ENCODE measurements at places on chromosomes 13 and 19.
A peak's percentile ranks its signal among the peaks of the same experiment; 100 is the strongest.

DNA sequence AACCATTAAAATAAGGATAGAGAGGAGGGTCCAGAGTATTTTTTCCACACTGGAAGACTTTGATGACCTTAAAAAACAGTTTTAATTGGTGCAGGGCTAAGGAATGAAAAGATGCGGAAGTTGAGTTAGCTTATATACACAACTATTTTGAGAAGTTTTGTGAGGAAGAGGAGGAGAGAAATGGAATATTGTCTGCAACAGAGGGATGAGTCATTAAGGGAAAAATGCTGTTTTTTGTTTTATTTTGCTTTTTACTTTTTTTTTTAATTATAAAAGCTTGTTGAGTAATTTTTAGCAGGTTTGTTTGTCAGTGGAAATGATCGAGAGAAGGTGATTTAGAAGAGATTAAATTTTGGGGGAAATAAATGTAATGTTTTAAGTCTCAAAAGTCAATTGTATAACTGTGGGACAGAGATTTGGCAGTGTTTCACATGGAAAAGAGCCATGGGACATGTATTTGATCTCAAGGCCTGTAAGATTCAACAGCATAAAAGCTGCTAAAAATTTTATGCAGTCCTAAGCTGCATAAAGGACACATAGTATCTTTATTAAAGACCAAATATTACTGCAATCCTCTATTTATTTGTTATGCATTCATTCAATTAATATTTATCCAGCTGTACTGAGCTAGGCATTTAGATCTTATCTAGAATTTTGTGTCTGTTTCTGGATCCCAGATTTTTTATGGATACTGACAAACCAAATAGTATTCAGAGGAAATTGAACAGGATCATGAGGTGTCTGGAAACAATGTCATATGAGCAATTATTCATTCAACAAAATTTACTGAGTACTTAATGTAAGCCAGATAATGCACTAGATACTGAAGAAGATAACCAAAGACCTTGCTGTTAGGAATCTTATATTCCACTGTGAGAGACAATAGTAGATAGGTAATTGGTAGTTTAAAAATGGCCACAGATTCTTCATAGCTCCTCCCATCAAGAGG, 72.7 kb downstream of the DNAJC15 start:
- DNase-seq = no peak

- DNase-seq = no peak
Measured at GRCh38 chr13:90552702-90553101, 794.8 kb upstream of the MIR17HG start.

DNA sequence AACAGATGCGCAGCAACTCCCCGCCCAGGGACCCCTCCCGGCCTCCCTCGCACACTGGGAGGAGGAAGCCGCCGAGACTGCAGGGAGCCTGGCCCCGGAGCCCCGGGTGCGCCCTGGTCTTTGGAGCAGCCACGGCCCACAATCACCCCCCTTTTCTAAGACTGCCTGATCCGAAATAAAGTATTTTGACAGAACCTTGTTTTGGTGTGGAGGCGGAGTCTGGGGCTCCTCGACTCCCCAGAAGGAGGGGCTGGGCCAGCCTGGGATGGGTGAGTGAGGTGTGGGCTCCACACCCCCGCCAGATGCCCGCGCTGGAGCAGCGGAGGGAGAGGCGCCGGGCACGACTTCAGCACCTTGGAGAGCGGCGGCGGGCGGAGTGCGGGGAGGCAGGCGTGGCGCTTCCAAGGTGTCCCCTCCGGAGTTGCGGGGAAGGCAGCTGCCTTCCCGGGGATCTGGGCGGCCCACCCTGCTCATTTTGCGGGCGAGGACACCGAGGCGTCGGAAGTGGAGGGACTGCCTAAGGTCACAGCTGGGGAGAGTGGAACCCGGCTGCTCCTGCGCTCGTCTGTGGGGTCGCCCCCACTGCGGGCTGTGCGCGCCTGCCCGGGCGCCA, 9.4 kb downstream of the SIRT6 start:
- no peak for DNase-seq

- DNase-seq = no peak
Measured at GRCh38 chr19:41226874-41227390, 7.9 kb downstream of the AXL start.

DNA sequence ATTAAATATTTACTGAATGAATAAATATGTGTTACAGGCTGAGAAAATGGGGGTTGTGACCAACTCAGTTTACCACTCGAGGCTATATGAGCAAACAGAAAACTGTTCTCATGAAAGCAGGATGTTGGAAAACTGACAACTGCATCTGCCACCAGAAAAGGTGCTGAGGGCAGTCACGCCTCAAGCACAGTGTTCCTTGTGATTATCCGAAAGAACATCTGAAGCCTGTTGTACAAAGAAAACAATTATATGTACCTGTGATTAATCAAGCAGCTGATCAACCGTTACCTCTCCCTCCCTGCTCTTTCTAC, 6.2 kb upstream of the KLK13 start:
- no peak for DNase-seq

DNA sequence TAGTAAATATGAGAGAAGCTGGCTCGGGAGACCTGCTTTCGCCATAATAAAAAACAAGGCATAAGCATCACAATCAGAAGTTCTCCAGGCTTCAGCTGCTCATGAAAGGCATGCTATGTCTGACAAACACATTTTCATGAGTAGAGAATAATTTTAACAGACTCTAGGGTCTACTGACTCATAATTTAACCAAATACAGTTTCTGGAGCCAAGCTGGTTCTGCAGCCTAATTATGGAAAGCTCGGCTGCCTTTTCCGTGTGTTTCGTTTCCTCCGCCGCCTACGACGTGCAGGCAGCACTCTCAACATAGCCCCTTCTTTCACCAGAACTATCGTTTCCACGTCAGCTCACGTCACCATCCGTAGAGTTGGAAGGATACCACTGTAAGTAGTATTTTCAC, 5.7 kb downstream of the MCF2L start:
- DNase-seq = no peak

DNA sequence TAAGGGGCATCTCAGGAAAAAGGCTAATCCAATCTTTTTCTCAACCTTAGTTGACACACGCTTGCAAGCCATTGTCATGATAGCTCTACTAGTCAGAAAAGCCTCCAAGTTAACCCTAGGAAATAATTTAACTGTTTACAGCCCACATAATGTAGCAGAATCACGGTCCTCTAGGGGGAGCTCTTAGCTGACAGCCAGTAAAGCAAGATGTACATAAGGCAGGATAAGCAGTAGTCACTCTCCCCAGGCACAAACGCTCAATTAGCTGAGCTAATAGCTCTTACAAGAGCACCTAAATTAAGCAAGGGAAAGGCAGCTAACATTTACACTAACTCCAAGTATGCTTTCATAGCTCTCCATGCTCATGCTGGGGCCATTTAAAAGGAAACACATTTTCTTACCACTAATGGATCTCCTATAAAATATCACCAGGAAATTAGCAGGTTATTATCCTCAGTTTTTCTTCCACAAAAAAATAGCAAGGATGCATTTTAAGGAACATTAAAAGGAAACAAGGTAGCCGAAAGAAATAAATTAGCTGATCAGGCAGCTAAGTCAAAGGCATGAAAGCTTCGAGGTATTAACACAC, 33.7 kb upstream of the ZSCAN5A start:
- no peak for DNase-seq

DNA sequence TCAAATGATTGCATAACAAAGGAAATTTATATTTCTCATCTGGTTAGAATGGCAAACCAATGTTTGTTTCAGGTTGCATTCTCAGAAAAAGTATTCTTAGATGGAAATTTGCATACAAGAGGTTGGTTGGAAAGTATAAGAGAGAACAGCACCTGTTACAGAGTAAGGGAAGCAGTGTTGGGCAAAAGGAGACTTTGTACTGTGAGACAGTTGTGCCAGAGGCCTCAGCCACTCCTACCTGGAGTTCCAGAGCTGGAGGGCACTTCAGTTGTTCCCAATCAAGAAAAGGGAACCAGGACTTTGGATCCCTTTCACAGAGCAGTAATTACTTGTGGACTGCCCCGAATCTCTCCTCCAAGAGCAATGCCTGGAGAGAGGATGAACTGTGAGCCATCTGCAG, 81.8 kb downstream of the SPRY2 start:
- DNase-seq = no peak

GRCh38 chr19:35223084-35223790, 5.3 kb downstream of the FAM187B start:
- DNase-seq = no peak

- no peak for DNase-seq
Measured at GRCh38 chr13:97142452-97142851, 79.7 kb upstream of the MBNL2 start.

- DNase-seq = no peak
Measured at GRCh38 chr19:33946535-33947264, 150.0 kb downstream of the KCTD15 start.

DNA sequence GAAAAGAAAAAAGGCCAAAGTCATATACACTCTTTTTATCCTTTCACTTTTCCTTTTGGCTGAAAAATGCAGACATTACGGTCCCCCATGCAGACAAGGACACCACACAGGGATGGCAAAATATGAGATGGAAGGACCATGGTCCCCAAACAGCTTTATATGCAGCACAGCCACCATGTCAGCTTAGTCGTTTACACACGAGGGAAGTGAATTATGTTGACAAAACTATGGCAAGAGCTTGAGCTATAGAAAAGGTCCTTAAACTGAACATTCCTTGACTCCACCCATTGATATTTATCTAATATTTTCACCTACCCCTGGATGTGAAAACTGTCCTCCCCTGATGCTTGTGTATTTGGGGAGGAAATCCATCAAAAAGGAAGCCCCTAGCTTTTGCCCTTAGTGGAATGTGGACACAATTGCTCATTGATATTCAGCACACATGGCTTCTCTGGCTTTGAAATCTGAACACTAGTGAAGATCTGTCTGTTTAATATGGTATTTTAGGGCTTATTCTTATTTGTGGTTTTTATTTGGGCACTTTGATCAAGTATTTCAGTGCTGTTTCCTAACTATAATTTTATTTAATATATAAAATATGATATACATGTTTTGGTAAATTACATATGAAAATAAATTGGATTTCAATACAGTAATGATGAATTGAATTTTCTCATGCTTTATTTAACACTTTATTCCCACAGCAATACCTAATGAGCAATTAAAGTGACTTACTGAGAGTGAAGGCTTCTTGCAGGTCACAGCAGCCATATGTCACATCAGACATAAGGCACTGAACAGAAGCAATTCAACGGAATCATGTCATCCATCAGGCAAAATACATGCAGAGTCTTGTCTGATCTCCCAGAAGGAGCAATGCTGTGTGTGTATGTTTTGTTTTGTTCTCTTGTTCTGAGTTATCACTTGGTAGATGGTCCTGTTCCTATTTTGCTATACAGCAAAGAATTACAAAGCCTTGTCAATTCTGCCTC, 6.8 kb upstream of the GTF2F2 start:
- DNase-seq = no peak

DNA sequence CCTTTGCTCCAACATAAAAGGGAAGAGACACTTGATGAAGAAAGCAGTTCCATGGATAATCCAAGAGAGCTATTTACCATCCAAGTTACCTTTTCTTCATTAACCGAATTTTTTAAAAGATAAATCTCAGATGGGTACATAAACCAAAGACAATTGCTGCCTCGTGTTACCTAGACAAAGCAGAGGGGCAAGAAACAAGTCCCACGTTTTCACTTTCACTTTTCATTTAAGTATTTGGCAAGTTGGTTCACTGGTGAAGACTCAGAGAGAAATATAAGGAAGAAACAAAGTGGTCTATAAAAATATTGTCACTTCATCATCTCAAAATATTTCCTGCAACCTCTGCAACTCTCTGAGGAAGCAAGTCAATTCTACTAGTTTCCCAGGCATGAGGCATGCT, 446.1 kb downstream of the FGF14 start:
- no peak for DNase-seq

DNA sequence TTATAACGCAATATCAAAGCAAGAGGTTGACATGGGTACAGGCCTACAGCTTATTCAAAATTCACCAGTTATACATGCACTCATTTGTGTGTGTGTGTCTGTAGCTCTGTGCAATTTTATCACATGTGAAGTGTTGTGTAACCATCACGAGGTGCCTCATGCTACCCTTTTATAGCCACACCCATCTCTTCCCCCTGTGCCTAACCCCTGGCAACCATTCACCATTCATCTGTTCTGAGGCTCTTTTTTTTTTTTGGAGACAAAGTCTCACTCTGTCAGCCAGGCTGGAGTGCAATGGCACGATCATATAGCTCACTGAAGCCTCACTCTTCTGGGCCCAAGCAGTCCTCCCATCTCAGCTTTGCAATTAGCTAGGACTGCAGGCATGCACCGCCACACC, 78.4 kb downstream of the DPF1 start:
- no peak for DNase-seq

GRCh38 chr13:102940143-102940542, 94.3 kb downstream of the ERCC5 start:
- no peak for DNase-seq

- no peak for DNase-seq
Measured at GRCh38 chr13:100447831-100448230, 140.8 kb downstream of the GGACT start.

DNA sequence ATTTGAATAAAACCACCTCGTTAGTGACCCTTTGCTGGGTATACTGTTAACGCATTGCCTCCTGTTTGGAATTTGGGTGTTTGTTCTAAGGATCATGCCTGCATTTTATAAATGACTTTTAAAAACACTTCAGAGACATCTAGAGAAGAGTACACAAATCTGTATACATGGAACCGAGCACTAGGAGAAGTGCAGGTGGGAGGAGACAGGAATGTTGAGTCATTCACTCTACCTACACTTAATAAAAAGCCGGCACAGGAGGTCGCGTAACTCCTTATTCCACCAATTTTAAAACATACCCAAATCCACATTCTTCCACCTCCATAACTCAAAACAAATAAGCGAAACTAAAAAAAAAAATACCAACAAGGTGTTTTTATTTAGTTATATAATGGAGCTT, 48.6 kb downstream of the FGF9 start:
- no peak for DNase-seq

DNA sequence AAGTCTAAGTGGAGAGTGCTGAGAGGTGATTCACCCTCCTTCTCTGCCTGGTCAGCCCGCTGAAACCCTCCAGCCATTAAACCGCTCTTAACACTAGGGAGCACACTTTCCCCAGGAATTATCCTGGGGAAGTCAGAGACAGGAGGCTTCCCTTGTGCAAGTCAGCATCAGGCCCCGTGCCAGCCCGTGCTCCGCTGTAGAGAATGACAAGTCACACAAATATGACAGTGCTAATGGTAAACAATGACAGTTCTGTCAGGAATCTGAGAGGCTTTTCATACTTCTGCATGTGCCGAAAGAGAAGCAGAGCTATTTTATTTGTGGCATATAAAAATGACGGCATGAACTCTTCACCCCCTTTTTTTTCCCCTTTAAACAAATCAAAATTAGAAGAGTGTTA, 816.9 kb upstream of the SLC10A2 start:
- peak; percentile 87 for DNase-seq

GRCh38 chr19:14381689-14382474, 638 bp downstream of the ADGRE5 start:
- DNase-seq = no peak

DNA sequence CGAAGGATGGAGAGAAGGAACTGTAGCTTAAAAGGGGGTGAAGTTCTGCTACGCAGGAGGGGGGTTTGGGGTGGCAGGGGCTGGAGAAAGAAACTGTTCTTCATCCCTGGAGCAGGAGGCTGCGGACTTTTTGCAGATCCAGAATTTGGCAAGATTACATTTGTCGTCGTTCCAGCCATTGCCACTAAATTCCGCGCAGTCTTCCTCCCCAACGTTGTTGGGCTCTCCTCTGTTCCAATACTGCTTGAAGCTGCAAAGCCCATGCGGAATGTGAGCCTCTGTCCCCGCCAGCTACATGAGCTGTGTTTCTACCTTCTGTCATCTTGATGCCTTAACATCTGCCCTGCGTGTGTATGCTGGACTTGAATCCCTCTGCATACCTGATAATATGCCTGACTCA, 4.3 kb downstream of the CD209 start:
- DNase-seq = no peak

GRCh38 chr13:82614086-82614485, 1268.2 kb downstream of the SLITRK1 start:
- no peak for DNase-seq
